Right lung (tissue), 10 donors: ENCODE measurements at places on chromosomes 2 and 18.

DNA sequence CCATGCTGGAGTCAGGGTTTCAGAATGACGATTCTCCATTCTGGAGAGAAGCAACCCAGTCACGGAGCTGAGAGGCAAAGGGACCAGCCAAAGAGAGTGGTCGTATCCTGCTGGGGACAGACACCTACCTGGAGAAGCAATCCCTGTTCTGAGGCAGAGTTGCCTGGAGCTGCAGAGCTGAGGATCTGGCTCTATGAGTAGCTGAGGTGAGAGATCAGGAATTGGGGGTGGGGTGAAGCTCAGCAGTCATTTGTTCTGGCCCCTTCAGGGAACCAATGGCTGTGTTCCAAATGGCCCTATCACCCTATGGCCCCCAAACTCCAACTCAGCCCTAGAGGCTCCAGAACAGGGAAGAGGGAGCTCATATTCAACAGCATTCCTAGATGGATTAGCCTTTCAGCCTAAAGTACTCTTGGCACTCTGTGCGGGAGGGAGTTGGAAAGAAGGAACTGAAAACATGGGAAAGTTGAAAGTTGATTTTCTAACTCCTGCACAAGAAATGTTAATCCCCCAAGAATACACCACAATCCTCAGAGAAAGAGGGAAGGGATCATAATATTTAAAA is 3.3 kb upstream of the ATRAID start:
- no peak for DNase-seq

- DNase-seq: no peak
These were observed 5.3 kb downstream of the RNU2-63P start for GRCh38 chr2:88011011-88011410.

- DNase-seq: no peak
These were observed 223.6 kb downstream of the ALPK2 start for GRCh38 chr18:58405107-58405898.

DNA sequence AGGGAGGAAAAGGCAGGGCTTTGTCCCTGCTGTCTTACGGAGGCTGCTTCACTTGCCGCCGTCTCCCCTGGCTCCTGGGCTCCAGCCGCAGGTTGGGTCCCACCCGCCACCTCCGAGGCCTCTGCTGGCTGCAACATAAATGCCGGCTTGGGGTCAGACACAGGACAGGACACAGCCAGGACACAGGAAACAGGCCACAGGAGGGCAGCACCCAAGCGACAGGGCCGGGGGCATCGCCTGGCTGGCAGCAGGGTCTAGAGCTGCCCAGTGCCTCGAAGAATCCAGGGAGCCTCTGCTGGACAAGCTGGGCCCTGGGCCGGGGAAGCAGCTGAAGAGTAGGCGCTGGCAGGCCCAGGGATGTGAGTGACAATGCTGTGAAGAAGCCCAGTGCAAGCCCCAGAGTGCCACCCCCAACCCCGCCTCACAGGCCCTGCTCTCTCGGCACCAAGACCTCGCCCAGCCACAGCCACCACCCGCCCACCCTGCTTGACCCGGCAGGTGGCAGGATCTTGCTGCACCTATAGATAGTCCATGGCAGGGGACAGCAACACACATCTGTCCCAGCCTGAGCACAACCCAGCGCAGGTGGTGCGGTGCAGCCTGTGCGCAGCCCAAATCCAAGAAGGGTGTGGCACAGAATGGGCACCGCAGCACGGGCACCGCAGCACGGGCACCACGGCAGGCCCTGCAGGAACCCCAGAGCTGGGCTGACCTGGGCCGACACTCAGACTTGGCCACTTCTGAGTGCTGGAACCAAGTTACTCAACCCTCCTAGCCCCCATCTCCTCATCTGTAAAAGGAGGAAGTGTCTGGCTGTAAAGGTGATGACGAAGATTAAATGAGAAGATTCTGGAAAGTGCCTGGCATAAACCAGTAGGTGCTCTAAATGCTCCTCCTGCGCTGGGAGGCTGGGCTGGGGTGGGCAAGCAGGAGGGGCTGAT is 55.6 kb downstream of the BIN1 start:
- no peak for DNase-seq

- DNase-seq: no peak
These were observed 260.7 kb upstream of the KLHL29 start for GRCh38 chr2:23124214-23124750.

DNA sequence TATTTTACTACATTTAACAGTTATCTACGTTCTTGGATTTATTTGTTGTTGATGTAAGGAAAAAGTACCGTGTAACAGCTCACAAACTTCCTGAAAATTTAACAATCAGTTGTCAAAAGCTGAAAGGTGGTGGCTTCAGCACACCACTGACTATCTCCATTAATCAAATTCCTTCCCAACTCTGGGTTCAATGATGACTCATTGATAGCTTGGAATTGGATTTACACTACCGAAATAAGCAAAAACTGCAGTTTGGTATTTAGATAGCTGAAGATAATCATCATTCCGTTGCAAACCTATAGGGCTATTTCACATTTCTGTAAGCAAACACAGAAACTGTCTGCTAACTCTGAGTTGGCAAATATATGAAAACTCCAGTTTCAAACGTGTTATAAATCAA is 322.3 kb upstream of the TFPI start:
- DNase-seq: no peak

GRCh38 chr18:48678237-48679115 is 139.6 kb downstream of the CTIF start:
- no peak for DNase-seq

DNA sequence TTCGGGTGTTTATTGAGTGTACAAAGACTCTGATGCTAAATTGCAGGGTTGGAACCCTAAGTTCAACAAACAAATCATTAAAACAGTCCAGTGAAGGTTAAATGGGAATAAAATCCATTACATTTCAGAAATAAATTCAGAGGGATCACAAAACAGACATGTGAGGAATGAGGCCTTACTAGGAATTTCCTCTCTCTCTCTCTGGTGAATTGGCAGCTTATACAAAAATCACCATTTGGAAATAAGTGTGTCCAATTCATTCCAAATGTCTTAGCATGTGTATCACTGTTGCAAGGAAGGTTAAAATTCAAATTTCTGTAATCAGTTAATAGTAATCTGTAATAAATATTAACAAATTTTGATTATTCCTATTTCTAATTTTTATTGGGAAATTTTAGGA is 228.6 kb upstream of the PXDN start:
- DNase-seq: no peak

- DNase-seq: no peak
These were observed 280.7 kb upstream of the HNRNPA3 start for GRCh38 chr2:176931588-176932563.

GRCh38 chr18:9890196-9890595 is 4.4 kb downstream of the TXNDC2 start:
- no peak for DNase-seq

DNA sequence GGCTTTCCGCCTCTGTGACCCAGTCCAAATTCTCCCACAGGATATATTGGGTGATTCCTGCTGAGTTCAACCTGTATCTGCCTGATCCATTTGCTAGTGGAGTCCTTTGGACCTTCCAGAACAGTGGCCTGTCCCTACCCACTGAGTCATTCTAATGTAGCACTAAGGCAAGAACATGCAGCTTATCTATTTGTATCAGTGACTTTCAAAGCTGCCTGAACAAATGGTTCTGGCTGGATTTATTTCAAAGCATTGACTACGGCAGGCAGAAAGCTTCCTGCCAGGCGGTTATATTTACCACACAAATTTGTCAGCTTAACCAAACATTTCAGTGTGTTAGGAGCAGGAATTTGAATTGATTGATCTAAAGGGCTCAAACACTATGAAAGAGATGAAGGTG is 613.4 kb downstream of the DCC start:
- DNase-seq: no peak

- DNase-seq: no peak
These were observed 14.3 kb downstream of the C2orf76 start for GRCh38 chr2:119352357-119352756.

GRCh38 chr2:26780203-26780760 is 5.6 kb upstream of the CENPA start:
- no peak for DNase-seq

DNA sequence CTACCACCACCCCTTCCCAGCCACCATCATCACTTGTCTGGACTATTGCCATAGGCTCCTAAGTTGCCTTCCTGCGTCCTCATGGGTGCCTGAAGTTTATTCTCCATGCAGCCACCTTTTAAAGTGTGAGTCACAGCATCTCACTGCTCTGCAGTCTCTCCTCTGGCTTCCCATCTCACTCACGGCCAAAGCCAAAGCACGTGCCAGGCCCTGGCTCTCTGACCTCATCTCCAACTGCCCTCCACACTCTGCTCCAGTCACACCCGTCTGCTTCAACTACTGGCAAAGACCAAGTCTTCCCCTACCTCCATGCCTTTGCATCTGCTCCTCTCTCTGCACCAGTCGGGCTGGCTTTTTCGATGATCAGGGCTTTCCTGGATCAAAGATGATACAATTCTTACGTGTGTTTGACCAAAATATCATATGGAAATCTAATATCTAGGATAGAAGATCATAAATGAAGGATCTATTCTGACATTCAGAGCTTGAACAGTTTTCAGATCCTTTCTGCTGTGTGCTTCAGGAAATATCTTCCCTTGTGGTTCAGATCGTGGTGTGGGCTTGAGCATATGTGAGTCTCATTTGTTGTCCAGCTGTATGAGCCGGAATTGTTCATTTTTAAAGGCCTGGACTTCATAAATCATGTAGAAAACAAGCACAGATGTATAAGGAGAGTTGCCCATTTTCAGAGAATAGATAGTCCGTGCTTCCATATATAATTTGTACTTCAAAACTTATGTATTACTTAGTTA is 175.6 kb downstream of the PRKCE start:
- no peak for DNase-seq

DNA sequence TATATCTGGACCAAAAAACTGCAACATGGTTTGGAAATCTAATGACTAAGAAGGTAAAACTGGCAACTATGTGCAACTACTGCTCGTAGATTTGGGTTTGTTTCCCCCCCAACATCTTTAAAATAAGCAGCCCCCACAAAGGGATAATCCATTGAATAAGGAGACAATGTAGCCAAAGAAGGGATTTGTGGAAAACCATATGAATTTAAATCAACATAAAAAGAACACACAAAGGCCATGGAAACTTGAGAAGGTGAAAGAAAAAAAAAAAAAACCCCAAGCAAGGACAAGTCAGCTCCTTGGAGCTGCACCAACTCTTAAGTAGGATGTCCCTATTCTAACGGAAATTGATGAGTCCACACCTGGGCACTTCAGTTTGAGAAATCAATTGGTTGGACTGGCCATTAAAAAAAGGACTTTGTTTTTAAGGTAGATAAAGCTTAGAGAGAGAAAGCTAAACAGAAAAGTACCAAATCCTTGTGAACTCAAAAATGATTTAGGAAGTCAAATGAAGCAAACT is 53.7 kb upstream of the ST8SIA5 start:
- no peak for DNase-seq

DNA sequence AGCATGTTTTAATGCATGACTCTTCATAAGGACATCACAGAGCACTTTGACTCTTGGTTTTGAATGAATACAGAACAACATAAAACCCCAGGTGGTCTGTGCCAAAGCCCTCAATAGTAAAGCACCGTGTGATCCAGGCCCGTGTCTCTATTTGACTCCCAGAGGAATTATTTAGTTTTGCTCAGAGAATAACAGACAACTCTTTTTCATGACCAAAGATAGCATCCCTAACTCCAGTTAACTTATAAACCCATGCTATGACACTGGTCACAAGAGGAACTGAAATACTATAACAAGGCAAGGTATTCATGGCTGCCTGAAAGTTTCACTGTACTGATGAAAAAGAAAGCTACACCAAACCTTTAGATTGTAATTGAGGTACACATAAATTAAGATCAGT is 128.4 kb downstream of the IKZF2 start:
- DNase-seq: no peak

DNA sequence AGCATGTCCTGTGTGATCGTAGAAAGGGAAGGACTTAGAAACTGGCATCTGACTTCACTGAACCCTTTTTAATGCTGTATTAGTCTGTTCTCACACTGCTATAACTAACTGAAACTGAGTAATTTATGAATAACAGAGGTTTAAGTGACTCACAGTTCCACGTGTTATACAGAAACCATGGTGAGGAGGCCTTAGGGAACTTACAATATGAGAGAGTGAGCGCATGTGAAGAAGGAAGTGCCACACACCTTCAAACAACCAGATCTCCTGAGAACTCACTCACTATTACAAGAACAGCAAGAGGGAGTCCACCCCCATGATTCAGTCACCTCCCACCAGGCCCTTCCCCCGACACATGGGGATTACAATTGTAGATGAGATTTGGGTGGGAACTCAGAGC is 811.3 kb downstream of the CPS1 start:
- DNase-seq: no peak

GRCh38 chr18:7980136-7980535 is 413.0 kb downstream of the PTPRM start:
- no peak for DNase-seq

GRCh38 chr2:49933711-49934110 is 779.4 kb upstream of the FSHR start:
- DNase-seq: no peak

- no peak for DNase-seq
These were observed 74.9 kb downstream of the ORC4 start for GRCh38 chr2:147945660-147946059.
